ENCODE measurements at places on chromosomes 13 and 19.

DNA sequence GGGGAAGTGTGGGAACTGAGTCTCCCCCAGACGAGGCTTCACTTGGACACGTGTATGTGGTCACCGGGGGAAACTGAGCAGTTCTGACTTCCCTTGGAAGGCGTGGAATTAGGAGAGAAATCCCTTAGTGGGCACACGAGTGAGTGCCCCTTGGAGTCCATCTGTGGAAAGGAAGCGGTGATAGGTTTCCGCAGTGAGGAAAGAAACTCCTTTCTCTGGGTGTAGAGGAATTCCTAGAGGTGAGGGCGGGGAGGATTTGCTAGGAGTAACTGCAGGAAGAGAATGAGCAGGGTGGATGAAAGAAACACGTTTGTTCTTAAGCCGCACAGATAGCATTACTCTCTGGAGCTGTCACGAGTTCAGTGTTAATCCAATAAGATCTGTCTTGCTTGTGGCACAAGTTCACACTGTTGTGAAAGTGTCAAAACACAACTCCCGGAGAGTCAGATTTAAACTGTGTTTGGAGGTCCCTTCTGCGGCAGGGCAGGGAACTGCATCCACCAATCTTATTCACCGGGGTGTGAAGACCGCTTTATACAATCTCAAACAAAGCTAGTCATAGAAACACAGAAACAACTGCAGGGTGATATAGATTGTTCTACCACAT lies 1.2 kb downstream of the KL start:
- peak; percentile 56 for DNase-seq

DNA sequence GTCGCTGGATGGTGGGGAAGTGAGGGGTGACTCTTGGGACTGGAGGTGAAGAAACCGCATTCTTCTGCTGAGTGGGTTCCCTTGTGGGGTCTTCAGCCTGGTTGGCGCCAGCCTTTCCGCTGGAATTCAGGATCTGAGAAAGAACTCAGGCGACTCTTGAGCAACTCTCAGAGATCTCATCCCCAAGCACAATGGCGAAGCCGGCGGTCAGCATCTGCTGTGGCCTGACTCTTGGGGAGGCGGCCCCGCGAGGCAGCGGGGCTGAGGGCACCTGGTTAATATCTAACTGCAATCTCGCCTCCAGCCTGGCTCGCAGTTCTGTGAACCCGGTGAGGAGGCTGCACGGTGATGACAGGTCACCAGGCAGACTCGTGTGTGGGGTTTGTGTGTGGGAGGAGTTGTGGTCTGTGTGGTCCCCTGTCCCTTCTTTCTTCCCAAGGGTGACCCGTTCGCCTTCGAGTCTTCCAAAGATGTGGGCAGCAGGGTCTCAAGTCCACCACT lies 883 bp downstream of the ZNF441 start:
- DNase-seq: peak; percentile 32

DNA sequence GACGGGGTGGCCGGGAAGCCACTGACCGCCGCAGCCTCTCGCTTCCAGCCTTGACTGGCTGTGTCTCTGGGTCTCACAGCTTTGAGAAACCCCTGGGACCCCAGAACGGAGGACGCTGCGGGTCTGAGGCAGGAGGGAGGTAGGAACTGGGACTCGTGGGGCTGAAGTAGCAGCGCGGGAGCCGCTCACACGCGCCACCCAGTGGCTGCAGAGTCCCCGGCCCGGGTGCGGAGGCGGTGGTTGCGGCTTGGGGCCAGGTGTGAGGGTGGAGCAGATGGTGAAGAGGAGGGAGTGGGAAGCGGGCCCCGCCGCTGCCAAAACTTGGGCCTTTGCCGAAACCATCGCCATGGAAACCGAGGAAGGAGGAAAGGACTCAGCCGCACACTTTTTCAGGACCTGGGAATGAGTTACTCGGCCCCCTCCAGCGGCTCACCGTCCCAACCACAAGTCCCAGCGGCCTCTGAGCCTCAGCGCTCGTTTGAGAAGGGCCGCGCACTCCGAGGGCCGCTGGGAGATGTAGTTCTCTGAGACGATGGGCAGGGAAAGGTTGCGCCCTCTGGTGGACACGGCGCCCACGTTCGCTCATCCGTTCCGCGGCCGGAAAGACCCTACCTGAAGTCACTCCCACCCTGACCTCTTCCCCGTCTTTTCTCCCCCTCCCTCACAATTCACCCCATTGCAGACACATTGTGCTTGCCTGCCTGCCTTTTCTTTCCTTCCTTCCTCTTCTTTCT lies 2.2 kb upstream of the SLC17A7 start:
- DNase-seq: peak; percentile 95

DNA sequence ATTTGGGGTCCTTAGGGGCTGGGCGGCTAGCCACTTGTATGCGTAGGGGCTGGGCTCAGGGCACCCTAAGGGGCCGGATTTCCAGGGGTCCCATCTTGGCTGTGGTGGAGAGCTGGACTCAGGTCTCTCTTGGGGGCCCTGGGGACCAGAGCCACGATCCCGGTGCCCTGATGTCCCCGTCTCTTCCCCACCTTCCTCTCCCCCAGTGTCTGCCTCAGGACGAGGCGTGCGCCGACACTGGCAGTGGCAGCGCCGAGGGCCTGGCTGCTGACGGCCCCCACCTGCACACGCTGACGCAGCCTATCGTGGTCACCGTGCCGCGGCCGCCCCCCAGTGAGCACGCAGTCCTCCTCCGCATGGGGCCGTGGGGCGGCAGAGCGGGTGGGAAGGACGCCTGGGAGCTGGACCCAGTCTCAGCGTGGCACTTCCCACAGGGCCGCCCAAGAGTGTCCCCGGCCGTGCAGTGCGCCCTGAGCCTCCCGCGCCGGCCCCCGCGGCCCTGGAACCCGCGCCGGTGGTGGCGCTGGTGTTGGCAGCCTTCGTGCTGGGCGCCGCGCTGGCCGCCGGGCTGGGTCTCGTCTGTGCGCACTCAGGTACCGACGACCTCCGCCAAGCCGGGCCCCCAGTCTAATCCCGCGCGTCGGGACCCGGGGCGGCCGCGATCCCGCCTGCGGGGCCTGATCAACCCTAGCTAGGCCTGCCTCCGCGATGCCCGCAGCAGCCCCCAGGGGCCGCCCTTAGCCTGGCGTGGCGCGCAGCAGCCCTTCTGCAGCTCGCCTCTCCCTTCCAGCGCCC lies 2.7 kb upstream of the SNAPC2 start:
- DNase-seq: peak; percentile 62

- DNase-seq: no peak
Measured at GRCh38 chr13:97493456-97493855, 59.5 kb downstream of the RAP2A start.

All from activated CD4-positive, alpha-beta memory T cell treated with anti-CD3 and anti-CD28 coated beads, Interleukin-2, amount 10 ng/mL, durations not matched to agents 7 days and 5 days (primary cell).